ENCODE measurements at places on chromosomes 5 and 9.

DNA sequence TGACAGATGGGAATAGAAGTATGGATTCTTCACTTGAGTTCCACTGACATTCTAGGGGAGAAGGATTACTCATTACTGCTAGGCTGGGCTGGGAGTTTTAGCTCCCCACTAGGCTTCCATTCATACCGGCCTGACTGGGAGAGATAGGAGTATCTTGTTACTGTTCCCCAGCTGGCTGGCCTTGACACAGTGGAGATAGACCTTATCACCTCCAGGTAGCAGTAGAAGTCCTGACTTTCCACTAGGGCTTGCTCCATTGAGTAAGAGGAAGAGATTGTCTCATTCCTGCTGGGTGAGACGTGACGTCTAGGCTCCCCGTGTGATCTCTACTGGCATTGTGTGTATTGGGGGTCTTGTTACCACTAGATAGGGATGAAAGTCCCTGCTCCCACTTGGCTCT lies 156.4 kb downstream of the CACNA1B start:
- no peak for DNase-seq

GRCh38 chr9:33288828-33289483 lies 1.4 kb upstream of the NFX1 start:
- no peak for DNase-seq

DNA sequence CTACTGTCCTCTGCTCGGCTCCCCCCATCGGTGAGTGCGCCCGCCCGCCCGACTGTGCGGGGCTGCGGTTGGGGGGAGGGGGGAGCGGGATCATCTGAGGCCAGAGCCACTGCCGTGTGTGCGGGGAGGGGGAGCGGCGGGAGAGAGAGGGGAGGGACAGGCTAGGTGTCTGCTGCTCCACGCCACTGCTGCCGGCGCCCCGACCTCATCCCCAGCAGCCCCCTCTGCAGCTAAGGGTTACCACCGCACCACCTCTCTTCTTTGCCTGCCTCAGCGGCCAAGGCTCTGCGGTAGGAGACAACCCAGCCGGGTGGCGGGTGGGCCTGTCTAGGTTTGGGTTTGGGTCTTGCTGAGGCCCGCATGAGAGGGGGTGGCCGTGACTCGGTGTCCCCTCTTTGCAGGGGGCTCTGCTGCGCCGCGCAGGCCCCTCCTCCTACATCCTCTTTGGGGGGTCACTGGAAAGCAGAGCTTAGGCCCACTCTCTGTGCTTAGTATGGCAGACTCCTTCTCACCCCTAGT lies 670 bp upstream of the PURA start:
- DNase-seq, result no peak

DNA sequence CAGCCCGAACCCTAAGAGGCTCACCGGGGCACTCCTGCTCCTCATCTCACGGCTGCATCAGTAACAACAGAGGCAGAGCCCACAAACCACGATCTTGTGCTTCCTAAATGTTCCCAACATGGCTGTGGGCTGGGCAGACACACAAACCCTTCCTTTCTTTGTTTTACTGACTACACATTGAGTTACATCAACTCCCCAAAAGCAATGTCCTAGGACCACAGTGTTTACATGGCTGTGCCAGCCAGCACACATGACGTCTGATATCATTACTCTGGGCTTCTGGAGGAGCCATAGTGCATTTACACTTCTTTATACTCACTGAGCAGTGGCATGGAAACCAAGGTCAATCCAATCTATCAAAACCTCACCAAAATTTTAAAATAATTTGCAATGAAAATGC lies 101.4 kb downstream of the LHFPL2 start:
- DNase-seq, result no peak

- DNase-seq, result no peak
Observed at GRCh38 chr9:95076696-95077052, 240.8 kb downstream of the FANCC start.

DNA sequence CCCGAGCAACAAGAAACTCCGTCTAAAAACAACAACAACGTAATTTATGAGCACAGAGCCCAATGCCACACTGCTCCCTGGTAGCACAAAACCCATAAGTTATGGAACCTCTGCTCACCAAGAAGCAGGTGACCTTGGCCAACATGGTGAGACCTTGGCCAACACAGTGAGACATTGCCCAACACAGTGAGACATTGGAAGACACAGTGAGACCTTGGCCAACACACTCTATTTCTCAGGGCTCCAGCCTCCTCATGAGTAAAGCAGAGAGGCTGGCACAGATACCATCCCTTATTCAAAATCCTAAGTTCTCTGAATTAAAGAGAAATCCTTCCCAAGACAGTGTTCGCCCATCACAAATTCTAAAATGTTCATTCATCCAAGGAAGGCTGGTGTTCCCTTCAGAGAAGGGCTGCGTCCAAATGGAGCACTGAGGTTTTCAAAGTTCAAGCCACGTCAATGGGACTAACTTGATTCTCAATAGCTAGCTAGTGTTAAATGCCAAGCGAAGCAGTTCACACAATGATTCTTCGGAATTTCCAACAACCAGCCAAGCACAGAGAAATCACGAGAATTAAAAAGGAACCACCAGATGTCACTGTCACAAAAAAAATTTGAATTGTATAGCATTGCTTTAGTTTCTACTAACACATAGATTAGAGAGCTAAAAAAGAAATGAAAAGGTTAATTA lies 29.5 kb downstream of the TTC39B start:
- DNase-seq, result no peak

DNA sequence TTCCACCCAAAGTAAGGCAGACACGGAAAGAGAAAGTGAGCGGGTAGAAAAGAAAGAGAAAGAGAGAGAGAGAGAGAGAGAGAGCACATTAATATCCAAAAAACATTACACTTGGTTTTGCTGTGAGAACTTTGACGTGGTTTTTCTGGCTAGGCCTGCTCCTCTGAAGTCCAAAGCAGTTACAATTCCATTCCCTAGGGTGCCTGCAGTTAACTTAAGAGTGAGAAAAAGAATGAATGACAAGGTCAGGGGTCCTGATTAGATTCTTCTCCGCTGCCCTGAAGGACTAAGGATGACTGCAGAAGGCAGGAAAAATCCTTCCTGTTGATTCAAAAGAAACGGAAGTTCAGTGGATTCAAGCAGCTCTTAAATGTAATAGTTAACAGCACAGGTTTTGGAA lies 589.8 kb downstream of the PRELID2 start:
- no peak for DNase-seq

- DNase-seq, result no peak
Observed at GRCh38 chr5:10266137-10266536, 16.1 kb downstream of the CCT5 start.

- DNase-seq, result no peak
Observed at GRCh38 chr5:174796711-174797192, 72.4 kb downstream of the MSX2 start.

DNA sequence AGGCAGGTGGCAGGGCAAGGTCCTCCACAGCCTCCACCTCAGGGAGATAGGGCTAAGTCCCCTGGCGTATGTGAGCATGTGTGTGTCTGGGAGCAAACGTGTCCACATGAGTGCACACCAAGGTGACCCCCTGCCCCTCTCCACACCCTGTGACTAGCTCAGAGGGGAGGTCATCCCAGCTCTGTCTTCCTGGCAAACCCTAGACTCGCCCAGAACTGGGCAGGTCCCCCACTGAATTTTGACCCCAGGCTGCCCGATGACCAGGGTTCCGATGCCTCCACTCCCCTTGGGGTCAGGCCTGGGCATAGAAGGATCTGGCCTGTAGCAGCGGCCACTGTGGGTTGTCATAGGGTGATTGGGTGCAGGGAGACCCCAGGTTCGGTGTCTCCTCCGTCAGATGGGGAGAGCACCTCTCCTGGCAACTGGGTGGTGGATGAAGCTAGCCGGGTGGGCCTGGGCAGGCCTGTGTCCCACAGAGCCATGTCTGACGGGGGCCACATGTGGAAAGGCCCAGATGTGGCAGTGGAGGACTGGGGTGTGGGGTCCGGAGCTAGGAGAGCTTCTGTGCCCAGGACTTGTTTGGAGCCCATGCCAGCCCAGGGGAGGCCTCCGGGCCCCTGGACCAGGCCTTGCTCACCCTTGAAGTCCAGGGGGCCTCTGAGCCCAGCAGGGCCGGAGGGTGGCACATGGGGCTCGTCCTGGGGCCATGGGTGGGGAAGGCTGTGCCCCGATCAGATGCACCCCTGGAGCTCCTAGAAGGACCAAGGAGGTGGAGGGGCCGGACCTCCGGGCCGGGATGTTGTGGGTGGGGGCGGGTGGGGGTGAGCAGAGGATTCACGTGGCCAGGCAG lies 6.2 kb downstream of the DIPK1B start:
- DNase-seq, result no peak

- DNase-seq, result no peak
Observed at GRCh38 chr5:124466011-124466410, 280.4 kb downstream of the ZNF608 start.

DNA sequence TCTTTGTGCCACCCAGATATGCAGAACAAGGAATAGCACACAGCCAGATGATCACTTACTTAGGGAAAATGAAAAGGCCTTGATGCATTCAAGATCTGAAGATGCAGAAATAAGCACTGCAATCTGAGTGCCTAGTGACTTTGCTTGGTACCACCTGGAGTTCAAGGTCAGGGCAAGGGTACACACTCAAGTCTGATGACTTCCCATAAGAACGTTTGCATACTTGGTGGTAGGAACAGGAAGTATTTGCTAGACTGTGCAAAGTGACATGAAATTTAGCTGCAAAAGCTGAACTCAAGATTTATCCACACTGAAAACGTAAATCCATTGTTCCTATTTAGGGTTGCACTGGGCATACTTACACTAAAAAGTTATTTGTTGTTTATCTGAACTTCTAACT lies 177.1 kb downstream of the PIK3R1 start:
- no peak for DNase-seq

DNA sequence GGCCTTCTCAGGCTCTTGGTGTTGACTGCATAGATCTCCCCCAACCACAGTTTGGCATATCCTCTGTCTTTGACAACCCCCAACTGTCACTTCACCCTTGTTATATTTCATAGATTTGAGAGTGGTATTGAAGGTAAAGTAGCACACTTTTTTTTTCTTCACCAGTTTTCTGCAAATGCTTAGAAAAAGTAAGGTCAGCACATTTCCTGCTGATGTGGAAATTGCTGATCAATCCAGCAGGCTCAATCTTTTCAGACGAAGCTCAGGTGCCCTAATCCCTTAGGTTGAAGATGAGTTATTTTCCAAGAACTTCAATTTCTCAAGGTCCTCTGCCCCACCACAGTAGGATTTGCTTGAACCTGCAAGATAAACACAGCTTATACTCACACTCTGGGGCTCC lies 38.5 kb upstream of the ANKRD31 start:
- no peak for DNase-seq

GRCh38 chr5:176648474-176649194 lies 1.4 kb downstream of the TSPAN17 start:
- no peak for DNase-seq

DNA sequence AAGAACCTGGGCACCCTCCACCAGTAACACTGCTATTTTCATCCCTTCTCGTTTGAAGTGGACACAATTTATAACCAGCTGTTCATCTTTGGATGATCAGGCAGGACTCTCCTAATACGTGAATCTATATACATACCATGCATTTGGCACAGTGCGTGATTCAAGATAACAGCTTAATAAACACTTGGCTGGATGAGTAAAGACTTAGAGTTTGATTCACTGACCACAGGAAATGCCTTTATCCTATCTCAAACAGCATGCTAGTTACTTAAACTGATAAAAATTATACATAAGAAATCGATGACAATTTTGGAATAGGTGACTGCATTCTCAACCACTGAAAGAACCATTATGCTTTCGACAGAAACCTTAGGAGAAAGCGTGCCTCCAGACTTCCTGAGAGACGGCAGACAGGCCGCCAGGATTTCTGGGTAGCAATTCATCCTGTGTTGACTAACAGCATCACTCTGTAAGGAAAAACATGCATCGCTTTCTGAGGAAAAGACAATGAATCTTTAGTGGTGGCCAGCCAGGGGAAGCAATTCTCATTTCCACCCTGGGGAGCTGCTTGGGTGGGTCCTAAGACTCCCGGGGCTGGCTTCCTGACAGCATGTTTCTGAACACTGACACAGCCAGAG lies 9.7 kb downstream of the MRPL36 start:
- no peak for DNase-seq

- no peak for DNase-seq
Observed at GRCh38 chr9:618478-618877, 223.0 kb upstream of the DMRT1 start.

DNA sequence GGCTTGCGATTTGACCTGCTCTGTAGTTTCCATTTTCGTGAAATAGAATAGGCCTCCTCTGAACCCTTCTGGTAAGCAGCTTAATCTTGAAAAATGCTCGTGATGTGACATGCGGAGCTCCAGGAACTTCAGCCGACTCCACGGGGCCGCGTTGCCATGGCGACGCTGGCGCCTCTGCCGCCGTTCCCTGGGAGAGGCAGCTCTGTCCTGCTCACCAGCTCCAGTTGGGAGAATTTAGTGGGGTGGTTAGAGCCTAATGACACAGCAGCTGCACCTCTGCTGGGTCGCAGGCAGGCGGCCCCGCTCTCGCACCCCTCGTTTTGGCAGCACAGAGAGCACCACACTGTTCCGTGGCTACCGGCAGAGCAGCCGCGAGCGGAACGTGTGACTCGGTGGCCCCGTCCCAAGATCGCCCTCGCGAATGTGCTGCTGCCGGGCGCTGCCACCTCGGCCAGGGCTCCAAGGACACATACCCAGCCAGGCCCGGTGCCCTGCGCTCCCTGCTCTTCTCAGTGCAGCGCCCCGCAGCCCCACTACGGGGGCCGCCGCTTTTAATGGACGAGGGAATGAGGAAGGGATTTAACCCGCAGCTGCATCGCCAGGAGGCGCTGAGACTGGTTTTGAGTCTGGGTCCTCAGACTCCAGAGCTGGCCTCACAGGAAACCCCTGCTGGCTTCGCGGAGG lies 131.2 kb upstream of the LMX1B start:
- no peak for DNase-seq

- no peak for DNase-seq
Observed at GRCh38 chr5:175811589-175811988, 59.8 kb upstream of the CPLX2 start.

- no peak for DNase-seq
Observed at GRCh38 chr9:82140471-82140870, 151.9 kb downstream of the SPATA31D1 start.

DNA sequence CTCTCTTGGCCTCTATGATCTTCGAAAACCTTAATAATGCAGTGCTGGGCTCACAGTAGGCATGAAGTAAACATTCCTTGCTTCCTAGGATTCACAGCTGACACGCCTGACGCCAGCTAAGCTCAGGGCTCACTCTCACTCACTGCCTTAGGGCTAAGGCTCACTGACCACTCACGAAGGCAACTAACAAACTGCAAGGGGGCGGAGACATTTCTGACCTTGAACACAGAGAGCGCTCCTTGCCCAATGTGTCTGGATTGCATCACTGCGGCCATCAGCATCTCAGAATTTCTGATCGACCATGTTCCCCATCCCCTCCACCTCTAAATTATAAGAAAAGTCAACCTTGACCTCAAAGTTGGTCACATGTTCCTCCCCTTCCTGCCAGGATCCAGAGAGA lies 372.6 kb downstream of the EBF1 start:
- DNase-seq, result no peak

Data from activated naive CD4-positive, alpha-beta T cell (primary cell).